ENCODE measurements at places on chromosomes 7 and 10.

DNA sequence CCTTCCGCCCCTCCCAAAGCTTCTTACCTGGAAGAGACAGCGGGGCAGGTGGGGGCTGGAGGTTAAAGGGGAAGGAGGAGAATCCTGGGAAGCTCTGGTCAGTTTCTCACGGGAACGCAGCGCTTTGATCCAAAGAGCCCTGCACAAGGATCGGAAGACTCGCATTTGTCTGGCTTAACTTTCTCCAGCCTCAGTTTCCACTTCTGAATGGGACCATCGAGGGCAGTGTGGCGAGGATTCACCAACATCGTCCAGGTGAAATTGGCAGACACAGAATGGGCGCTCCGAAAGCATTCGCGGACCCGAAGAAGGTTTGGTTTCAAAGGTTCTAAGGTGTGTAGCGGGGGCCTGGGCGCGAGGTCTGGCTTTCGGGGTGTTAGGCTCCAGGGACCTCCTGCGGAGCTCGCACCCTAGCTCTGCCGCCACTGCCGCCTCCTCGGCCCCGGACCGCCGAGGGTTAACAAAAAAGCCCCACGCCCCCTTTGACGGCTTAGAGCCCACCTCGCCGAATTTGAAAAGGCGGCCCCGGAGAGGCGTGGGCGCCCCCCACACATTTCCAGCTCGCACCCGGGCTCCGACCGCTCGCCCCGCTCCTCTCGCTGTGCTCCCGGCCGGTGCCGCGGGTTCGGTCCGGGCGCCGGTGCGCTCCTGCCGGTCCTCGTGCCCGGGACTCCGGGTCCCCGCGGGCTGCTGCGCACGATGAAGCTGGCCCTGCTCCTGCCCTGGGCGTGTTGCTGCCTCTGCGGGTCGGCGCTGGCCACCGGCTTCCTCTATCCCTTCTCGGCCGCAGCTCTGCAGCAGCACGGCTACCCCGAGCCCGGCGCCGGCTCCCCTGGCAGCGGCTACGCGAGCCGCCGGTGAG is at the start of gene COL26A1:
Gene COL26A1, plus strand, starts transcription at position 542 of the 862 bp plus-strand sequence. Its CDS starts 158 bp downstream, at position 700.
- DNase-seq, result no peak

DNA sequence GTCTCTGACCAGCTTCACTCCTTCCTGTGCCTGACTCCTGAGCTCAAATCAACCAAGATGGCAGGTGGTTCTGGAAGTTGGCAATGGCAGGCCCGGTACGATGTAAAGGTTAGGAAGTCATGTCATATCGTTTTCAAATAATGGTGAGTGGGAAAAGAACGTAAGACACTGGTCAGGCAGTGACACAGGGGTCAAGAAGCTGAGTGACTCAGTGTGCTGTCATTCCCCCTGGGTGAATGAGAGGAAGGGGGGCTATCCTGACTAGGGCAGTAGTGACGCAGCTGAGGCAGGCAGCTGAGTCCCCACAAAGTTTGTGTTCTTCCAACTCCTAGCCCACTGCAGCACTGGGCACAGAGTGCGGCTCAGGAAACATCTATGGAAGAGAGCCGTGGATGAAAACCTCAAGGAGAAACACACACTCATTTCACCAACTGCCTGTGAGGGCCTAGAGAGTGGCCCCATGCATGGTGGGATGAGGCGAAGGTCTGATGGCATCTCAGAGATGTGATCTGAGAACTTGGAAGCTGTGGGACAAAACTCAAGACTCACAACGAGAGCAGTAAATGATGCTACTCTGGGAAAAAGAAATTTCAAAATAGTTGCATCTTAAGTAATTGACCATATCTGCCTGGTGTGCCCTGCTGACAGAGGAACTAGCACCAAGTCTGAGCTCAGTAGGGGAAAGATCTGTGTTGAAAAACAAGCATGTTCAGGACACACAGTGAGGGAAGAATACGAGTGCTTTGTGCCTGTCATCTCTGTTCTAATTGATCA is 23.2 kb downstream of the CREB3L2 start:
- DNase-seq, result no peak

DNA sequence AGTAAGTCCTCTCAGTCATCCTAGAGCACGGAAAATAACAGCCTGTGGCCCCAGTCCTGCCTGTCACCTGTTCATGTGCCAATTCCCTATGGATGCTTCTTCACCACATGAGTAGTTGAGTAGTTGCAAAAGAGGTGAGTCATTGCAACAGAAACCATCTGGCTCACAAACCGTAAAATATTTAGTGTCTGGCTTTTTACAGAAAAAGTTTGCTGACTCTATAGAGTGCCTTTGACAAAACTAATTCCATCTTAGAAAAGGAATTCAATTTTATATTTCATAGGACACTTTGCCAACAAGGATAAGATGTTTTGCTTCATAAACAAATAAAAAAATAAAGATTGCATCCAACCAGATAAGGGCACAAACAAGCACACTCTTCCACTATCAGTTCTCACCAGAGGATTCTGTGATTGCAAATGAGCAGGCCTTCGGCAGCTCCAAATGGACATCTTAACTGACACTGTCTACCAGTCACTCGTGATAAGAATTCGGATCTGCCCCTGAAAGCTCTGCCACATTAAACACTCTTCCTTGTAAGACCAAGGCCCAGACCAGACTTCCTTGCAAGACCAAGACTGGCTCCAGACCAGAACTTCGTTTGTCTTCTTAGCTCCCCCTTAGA is 242.7 kb upstream of the SEMA3C start:
- DNase-seq, result no peak

DNA sequence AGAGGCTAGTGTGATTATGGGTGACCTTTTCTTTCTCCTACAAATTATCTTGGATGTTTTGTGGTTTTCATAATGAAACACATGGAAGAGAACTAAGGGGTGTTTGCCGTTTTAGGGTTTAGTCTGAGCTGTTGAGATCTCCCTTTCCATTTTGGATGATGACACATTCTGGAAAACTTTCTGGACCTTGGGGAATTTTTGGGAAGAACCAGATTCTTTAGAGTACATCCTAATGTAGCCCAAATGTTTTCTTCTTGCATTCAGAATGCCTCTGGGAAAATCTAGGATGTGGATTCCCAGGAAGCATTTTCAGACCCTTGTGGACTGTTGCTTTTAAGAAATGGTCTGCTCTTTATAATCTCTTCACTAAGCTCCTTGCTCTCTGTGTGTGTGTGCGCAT is 165.7 kb downstream of the SORCS3 start:
- no peak for DNase-seq

DNA sequence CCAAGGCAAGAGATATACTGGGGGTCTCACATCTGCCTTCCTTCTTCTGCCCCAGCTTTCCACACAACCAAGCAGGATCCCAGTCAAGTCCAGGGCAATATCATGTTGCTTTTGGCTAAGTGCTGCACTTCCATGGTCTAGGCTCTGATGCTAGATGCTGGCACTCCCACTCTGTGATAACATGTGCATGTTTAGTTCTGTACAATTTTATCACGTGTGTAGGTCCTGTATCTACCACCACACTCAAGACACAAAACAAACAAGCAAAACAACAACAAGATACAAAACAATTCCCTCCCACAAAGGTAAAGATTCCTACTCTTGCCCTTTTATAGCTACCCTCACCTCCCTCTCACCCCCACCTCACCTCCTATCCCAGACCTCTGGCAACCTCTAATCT is 105.6 kb upstream of the HABP2 start:
- no peak for DNase-seq

DNA sequence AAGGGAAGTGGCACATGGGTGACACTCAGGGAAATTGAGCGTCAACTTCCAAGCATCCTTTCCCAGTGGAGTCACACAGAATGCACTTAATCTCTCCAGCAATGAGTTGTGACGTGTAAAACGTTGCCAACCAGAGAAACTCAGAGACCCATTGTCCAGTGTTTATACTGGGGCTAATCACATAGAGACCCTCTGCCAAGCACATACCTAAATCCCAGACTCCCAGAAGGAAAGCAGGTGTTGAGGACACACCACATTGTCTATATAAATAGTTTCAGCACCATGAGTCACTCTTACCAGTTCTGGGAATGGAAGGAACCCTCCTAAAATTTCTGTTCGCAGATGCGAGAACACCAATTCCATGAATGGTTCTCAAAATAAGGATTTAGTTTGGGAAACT is 76.4 kb upstream of the BET1 start:
- no peak for DNase-seq

- no peak for DNase-seq
These were observed 349.5 kb upstream of the ZNF32 start for GRCh38 chr10:43998021-43998809.

DNA sequence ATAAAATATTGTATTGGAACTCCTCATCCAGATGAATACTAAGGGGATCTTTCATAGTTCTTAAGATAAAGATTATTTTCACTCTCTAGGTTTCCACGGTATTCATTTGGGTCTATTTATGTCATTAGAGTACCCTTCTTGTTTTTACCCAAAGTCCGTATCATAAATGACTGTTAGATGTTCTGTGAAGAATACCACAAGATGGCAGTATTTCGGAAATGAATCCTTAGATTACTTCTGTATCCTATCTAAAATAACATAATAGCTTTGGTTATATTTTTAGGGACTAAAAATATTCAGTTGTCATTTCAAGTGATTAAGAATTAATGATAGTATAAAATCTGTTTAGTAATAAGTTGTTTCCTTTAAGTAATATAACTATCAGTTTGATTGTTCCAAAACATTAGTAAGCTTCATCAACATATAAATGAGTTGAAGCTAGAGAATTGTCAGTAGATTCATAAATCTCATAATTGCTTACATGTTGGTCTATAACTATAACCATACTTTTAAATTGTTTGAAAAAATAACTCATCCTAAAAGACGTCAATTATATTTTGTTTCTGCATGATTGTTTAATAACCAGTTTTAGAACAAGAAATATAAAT is 337.5 kb upstream of the KCND2 start:
- DNase-seq, result peak; percentile 4

GRCh38 chr7:128378637-128379036 is 17.1 kb upstream of the PRRT4 start:
- DNase-seq, result no peak

GRCh38 chr7:132189881-132190280 is 386.4 kb downstream of the PLXNA4 start:
- DNase-seq, result no peak

DNA sequence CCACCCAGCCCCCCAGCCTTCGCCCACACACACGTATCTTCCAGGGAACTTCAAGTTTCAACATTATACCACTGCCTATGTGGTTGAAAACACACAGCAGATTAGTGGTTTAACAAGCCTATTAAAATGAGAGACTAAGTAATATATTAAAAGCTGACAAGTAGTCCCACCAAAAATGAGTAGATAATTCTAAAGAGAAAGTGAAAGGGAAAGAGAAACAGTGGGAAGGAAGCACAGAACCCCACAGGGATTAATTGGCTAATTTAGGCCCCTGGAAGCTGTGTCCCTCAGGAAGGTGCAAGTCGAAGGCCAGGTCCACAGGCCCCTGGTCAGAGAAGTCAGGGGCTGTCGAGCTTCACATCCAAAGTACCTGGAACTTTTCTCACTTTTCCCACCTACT is 210.5 kb upstream of the YAE1 start:
- DNase-seq, result no peak

- no peak for DNase-seq
These were observed 185.9 kb upstream of the HPS1 start for GRCh38 chr10:98632456-98633150.

DNA sequence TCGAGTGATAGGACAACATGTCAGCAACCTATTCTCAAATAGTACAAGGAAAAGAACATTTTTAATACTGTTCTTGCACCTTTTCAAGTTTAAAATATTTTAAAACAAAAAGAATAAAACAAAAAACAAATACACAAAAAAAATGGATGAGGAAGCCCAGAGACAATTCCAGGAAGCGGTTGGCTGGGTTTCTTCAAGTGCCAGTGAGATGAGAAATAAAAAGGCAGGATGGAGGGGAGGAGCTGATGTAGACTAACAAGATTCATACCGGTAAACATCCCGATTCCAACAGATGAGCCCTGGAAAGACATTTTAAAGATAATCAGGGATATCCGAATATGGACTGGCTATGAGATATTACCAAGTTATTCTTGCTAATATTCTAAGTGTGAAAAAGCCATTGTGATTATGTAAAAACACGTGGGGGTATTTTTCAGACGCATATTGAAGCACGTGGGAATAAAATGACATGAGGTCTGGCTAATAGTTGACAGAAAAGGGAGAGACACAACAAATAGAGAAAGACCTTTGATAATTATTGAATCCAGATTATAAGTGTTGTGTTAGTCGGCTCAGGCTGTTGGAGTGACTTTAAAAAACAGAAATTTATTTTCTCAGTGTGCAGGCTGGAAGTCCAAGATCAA is 101.3 kb upstream of the LRRC4 start:
- no peak for DNase-seq

- DNase-seq, result no peak
These were observed 257.0 kb upstream of the RNF32 start for GRCh38 chr7:156383526-156383925.

DNA sequence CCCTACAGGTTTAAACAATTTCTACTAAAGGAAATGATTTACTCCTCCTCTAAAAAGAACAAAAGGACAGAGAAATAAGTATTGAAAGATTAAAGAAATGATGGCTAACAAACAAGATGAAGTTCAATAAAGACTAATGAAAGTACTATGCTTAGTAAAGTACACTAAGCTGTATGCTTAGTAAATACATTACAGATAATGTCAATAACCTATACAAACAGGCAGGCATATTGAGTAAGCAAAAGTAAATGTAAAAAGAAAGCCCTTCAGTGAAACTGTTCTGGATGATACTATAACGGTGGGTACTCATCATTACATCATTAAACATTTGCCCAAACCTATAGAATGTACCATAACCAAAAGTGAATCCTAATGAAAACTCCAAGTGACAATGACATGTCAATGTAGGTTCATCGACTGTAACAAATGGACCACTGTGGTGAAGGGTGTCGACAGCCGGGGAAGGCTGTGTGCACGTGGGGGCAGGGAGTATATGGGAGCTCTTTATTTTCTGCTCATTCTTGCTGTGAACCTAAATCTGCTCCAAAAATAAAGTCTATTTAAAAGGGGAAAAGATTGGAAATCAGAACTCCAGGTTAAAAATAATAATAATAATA is 34.0 kb downstream of the CYTH3 start:
- DNase-seq, result no peak

GRCh38 chr7:35695473-35695850 is 527 bp upstream of the HERPUD2 start:
- no peak for DNase-seq

DNA sequence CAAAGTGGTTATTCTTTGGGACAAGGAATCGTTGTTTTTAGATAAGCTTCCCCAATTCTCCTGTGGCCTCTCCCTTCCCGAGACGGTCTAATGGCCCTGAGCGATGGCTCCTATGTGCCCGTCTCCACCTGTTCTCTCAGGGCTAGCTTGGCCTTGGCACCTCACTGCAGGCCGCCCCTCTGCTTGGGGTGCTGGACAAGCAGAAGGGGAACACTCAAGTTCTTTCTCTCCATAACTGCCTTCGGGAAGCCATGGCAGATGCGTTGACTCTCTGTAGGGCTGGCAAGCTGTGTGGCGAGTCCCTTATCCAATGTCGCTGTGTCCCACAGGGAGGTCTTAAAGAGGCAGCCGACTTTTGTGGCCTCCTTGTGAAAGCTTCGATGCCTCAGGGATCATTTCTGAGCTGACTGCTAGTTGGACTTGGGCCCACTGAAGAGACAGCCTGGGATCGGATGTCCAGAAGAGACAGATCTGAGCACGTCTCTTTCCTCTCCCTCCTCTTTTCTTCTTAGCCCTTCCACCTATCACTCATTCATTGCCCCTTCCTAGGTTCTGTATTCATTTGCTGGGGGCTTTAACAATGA is 70.8 kb downstream of the GRK5 start:
- no peak for DNase-seq
